T-helper 2 cell (primary cell): ENCODE measurements at places on chromosomes 4 and X.
A peak's percentile ranks its signal among the peaks of the same experiment; 100 is the strongest.

DNA sequence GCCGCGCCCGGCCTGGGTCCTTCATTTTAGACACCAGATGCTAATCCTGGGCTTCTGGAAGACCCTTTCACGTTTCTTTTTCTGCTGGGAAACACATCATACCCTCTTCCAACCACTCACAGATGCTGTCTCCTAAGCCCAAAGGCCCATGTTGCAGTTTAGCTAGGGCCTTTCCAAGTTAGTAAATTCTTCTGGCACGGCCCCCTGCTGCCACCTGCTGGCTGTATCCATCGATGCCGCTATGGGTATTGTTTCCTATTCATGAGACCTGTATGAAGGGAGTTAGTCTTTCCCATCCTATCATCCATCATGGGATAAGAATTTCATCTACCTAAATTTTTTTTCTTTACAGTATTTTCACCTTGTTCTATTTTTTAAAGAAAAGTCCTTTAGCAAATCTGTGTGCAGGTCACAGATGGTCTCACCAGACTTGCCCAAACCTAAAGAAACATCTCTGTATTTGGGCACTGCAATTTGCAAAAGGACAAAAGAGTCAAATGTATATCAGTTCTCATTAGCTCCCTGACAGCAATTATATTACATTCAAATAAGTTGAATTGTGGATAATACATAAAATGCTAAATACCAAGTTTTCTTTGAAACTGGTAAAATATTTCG lies 37.8 kb upstream of the SLC9A7 start:
- peak; percentile 50 for DNase-seq

- DNase-seq = no peak
Observed at GRCh38 chr4:26124753-26125321, 196.0 kb upstream of the RBPJ start.

GRCh38 chr4:8577046-8577445 lies 3.1 kb upstream of the GPR78 start:
- no peak for DNase-seq

DNA sequence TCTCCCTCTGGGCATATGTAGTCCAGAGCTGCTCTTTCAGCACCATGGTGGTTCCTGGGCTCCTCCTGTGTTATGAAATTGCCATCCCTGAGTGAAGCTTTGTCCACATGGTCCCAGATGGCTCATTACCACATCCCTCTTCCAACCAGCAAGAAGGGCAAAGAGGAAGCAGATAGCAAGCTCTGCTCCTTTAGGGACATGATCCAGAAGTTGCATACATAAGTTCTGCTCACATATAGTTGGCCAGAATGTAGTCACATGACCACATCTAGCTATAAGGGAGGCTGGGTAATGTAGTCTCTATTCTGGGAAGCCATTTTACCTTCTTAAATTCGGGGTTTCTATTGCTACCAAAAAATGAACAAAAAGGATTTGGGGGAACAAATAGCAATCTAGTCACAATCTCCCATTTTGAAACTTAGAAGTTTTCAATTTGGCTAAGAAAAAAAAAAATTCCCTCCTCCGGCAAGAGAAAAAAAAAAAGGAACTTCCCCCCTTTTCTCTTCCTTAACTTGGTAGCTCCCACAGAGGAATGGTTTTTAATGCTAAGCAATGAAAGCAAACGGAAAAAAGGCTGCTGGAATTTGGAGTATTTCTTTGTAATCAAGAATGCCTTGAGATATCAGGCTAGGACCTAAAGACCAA lies 88.2 kb upstream of the USP9X start:
- peak; percentile 16 for DNase-seq

DNA sequence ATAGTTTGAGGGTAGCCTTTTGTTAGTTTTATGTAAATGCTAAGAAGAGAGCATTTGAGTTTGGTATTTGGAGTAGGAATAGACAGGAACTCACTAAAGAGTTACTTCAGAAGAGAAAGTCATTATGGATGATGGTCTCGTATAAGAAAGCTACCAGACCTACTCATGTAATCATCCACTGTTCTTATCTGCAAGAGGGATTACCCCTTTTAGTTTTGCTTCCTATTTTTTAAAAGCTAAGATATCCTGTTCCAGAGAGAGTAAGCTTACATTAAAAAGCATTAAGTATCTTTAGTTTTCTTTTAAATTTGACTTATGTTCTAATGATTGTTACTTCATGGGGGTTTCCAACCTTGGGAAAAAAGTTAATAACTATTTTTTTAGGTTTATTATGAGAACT lies 12.5 kb upstream of the ART3 start:
- no peak for DNase-seq

DNA sequence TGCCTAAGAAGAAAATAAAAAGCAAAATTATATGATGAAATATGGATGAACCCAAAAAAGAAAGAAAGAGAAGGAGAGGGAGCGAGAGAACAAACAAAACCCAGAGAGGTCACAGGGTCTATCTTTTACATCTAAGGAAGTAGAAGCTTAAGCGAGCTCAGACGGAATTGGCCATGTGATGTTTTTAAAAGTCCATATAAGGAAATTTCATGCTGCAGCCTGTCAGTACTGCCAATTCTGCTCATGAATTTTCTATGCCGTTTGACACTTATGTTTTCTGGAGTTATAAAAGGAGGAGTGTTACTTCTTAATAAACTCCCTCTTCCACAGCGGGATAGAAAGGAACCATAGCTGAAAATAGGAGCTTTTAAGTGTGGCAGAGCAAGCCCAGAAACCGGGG lies 32.9 kb upstream of the DCX start:
- DNase-seq = peak; percentile 6

DNA sequence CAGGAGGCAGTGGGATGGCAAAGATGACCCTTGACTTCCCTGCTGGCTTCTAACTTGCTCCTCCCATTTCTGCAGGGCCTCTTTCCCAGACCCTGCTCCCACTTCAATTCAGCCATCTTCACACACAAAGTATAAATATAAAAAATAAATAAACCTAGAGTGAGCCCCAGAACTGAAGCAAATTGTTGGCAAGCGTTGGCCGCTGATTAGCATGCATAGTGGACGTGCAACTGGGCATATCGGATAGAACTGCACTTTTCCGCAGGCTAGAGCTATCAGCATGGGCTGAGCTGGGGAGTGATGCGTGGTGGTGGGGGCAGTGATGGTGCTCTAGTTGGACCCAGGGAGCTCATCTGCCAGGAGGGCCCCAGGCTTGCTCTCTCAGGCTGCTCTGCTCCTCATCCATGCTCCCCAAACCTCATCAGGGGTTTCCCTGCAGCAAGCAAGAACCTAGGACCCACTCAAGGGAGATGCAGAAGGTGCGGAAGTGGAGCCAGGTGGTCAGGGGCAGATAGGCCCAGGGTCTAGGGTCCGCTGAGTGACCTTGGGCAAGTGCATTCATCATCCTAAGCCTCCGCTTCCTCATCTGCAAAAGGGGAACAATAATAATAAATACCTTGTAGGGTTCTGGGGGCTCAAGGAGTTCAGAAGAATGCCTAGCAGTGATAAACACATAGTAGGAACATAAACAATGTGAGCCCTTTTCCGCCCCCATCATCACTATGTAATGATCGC lies 146.8 kb upstream of the PJA1 start:
- DNase-seq = no peak

- no peak for DNase-seq
Observed at GRCh38 chr4:74638001-74638400, 156.3 kb downstream of the BTC start.

DNA sequence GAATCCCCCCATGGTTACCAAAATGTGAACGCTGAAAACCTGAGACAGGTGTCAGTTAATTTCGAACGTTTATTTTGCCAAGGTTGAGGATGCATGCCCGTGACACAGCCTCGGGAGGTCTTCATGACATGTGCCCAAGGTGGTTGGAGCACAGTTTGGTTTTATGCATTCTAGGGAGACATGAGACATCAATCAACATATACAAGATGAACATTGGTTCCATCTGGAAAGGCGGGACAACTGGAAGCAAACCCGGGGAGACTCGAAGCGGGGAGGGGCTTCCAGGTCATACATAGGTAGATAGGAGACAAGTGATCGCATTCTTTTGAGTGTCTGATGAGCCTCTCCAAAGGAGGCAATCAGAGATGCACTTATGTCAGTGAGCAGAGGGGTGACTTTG lies 11.0 kb upstream of the SH3BP2 start:
- DNase-seq = no peak

DNA sequence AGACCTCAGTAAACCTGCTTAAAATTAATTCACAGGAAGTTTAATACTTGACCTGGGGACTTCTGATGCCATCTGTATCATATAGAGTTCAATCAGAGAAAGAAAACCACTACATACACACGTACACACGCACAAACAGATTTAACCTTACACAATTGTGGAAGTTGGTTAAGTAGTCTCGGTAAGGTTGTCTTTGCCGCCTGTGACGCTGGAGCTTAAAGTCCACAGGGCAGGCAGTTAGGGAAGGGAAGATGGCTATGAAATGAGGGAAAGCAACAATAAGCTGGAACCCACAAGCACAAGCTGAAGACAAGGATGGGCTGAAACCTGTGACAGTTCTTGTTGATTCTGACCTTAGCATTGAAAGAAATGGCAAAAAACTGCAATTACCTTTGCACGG lies 41.7 kb upstream of the TSPAN7 start:
- no peak for DNase-seq

DNA sequence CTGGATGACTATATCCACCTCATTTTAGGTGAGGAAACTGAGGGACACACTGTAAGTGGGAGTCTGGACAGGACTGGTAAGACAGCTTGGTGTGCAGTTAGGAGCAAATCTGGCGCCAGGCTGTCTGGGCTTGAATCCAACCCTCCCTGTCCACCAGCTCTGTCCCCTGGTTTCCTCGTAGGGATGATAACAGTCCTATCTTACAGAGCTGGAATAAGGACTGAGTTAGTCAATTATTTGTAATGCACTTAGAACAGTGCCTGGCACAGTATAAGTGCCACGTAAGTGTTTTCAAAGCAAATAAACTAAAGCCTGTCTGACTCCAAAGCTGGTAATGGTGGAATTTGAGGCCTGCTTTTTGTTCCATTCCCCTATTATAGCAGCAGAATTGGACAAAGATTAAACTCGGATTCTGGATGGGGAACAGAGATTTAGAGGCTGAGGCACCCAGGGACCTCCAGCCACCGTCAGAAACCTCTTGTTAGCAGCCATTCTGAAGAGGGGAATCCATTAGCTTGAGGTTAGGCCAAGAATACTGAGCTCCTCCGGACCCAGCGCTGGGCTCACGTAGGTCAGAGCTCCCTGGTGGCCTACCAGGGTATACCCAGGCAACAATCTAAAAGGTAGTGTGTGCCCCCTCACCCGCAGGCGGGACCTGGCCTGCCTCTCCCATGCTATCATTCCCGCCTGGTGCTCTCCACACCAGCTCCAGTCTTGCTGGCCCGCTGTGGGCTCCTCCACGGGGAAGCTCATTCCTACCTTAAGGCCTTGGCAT lies 102.1 kb downstream of the UCHL1 start:
- no peak for DNase-seq

DNA sequence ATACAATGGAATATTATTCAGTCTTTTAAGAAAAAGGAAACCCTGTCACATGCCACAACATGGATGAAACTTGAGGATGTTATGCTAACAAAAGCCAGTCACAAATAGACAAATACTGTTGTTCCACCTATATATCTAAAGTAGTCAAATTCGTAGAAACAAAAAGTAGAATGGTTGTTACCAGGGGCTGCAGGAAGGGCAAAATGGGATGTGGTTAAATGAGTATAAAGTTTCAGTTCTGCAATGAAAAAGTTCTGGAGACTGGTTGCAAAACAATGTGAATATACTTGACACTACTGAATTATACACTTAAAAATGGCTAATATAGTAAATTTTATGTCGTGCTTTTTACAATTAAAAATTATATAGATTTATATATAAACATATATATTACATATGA lies 12.2 kb downstream of the SPOCK3 start:
- no peak for DNase-seq

DNA sequence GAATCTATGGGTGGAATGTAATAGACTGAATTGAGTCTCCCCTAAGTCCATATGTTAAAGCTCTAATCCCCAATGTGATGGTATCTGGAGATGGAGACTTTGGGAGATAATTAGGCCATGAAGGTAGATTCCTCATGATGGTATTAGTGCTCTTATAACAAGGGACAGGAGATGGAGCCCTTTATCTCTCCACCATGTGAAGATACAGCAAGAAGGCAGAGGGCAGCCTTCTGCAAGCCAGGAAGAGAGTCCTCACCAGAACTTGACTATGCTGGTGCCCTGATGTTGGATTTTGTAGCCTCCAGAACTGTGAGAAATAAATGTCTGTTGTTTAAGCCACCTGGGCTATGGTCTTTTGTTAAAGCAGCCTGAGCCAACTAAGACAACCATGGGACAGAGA lies 76.4 kb upstream of the F8A3 start:
- no peak for DNase-seq

DNA sequence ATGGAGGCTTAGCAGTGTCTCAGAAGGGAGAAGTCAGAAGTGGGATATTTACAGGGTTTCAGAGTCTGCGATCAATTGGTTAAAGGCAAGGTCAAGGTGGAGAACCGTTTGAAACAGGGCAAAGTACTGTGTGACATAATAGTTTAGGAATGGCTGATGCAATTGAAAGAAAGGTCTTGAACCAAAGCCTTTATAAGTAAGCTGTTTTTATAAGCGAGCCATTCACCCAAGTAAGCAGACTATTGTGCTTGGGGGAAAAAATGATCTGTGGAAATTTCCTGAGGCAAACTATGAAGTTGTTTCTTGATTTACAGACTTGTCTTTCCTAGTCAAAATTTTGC lies 327.3 kb downstream of the CAMK2D start:
- no peak for DNase-seq

GRCh38 chrX:74371425-74372222 lies 49.7 kb upstream of the SLC16A2 start:
- DNase-seq = no peak

- no peak for DNase-seq
Observed at GRCh38 chrX:43527801-43528200, 128.3 kb upstream of the MAOA start.

DNA sequence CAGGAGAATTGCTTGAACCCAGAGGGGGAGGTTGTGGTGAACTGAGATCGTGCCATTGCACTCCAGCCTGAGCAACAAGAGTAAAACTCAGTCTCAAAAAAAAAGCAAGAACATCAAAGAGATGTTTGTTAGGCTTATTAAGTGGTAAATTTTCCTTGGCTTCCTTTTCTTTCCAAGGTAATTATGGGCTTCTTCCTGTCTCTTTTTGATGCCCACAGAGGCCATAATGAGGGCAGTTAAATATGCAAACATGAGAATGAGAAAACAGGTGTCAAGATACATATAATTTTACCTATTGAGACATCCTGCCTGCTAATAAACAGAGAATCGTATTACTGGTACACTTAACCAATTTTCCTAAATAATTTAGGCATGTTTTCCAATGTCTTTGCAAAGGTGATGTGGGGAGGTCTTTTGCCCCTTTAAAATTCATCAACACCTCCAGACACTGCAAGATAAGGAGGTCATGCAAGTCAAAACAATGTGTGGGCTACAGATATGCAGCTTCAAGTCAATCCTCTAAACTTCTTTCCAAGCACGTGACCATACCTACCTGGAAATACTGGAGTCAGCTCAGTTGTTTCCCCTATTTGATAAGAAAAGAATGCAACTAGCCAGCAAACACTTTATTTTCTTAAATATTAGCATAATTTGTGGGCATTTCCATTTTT lies 2.7 kb downstream of the SLC39A8 start:
- no peak for DNase-seq

- no peak for DNase-seq
Observed at GRCh38 chrX:95117556-95117955, 1443.5 kb downstream of the FAM133A start.

- DNase-seq = no peak
Observed at GRCh38 chrX:130696542-130696941, 206.5 kb downstream of the ENOX2 start.

GRCh38 chr4:105950701-105951100 lies 55.4 kb downstream of the NPNT start:
- no peak for DNase-seq

GRCh38 chrX:114615765-114616164 lies 31.9 kb downstream of the HTR2C start:
- DNase-seq = no peak
